ENCODE measurements at places on chromosomes 2 and 18. TPM values are rescaled to one million over a fixed set of nuclear protein-coding genes. Genes with fewer than 3 reads are reported as not detected.

Gene SLC23A3
- total RNA-seq, result 0.73 TPM

Gene MEP1B
- total RNA-seq, result not detected

Gene EXOC6B
- 13.7 TPM for total RNA-seq

Gene INO80B
- total RNA-seq, result 11.4 TPM

Gene AGXT
- not detected for total RNA-seq

Gene LAMA3
- total RNA-seq, result 3.9 TPM

Gene REEP1
- under 0.01 TPM for total RNA-seq

Gene TSPYL6
- not detected for total RNA-seq

Gene ALLC
- not detected for total RNA-seq

Gene CDH2
- 1.1 TPM for total RNA-seq

Gene CDH19
- not detected for total RNA-seq

Gene SH3BP4
- total RNA-seq, result 32.7 TPM

Gene TM4SF20
- under 0.01 TPM for total RNA-seq

Gene BBS5
- 5.1 TPM for total RNA-seq

Gene MYO5B
- total RNA-seq, result under 0.01 TPM

Gene SMYD5
- 25.6 TPM for total RNA-seq

Gene FEV
- not detected for total RNA-seq

Gene STON1
- 7.4 TPM for total RNA-seq

Gene R3HDM1
- 10.7 TPM for total RNA-seq

Gene FAM210A
- 28.2 TPM for total RNA-seq

Gene SCYGR4
- total RNA-seq, result not detected

Gene KRTCAP3
- not detected for total RNA-seq

Gene DCDC2C
- total RNA-seq, result not detected

Gene RPRM
- total RNA-seq, result not detected

Gene IL1R1
- 61.8 TPM for total RNA-seq
